ENCODE measurements at places on chromosomes 6 and 20.

- H3K4me3 ChIP-seq: no peak overlapping the region
- no peaks in the 10 kb centered on the region for H3K4me1 ChIP-seq
- H3K27me3 ChIP-seq: no peaks in the 10 kb centered on the region
- no peak overlapping the region for H3K27ac ChIP-seq
- no peak for DNase-seq
- no peaks in the 10 kb centered on the region for H3K36me3 ChIP-seq
These were observed 151.3 kb downstream of the F13A1 start for GRCh38 chr6:6169141-6169540.

- no peaks in the 10 kb centered on the region for H3K27me3 ChIP-seq
- H3K36me3 ChIP-seq: peaks cover 45% of the 10 kb centered on the region
- no peaks in the 10 kb centered on the region for H3K4me1 ChIP-seq
- no peak overlapping the region for H3K27ac ChIP-seq
These were observed 16.1 kb downstream of the PPIL1 start for GRCh38 chr6:36858407-36858981.

DNA sequence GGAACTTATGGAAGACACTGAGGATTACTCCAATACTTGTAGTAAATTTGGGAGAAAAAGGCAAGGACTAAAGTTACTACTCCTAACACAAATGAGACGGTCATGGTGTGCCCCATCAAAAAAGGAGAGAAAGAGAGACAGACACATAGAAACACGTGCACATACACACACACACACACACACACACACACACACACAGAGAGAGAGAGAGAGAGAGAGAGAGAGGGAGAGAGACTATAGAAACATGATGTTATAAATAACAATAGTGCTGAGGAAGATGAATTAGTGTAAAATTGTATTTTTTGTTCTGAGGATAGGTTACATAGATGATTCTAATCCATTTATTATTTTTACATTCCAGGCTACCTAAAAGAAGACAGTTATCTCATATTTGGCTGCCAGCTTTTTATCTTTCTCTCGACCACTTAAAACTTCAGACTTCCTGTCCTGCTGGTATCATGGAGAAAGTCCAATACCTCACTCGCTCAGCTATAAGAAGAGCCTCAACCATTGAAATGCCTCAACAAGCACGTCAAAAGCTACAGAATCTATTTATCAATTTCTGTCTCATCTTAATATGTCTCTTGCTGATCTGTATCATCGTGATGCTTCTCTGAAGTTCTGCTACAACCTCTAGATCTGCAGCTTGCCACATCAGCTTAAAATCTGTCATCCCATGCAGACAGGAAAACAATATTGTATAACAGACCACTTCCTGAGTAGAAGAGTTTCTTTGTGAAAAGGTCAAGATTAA is 10.5 kb downstream of the PLN start:
- H3K27ac ChIP-seq: no peak overlapping the region
- no peak overlapping the region for H3K4me3 ChIP-seq
- no peak for DNase-seq
- no peaks in the 10 kb centered on the region for H3K36me3 ChIP-seq
- H3K27me3 ChIP-seq: no peaks in the 10 kb centered on the region

- H3K4me1 ChIP-seq: peaks cover 60% of the 10 kb centered on the region
- H3K27me3 ChIP-seq: no peaks in the 10 kb centered on the region
- peak overlapping the region; percentile 80 for H3K4me3 ChIP-seq
- peak overlapping the region; percentile 81 for H3K27ac ChIP-seq
- DNase-seq: no peak
- H3K36me3 ChIP-seq: peaks cover 12% of the 10 kb centered on the region
These were observed 107.4 kb upstream of the RIPOR2 start for GRCh38 chr6:25042984-25043725.

DNA sequence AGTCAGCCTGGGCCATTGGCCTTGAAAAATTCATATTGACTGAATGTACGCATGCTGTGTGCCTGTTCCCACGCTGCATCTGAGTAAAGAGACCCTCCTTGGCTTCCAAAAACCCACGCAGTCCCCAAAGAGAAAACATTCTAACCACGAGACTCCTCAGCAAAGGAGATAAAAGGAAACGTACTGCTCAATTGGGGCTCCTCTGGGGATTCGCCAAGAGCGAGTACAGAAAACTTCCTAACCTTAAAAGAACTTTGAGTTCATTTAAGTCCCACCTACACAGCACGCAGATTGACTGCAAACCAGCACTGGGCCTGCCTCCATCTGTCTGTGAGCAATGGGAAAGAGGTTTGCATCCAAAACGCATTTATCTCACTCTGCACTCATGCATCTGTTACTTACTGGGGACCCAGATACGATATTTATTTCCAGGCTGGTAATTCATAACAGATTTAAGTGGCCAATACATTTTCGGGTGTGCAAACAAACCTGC is 505.9 kb upstream of the CHD6 start:
- H3K27ac ChIP-seq: no peak overlapping the region
- H3K4me1 ChIP-seq: no peaks in the 10 kb centered on the region
- DNase-seq: no peak
- no peaks in the 10 kb centered on the region for H3K36me3 ChIP-seq
- H3K27me3 ChIP-seq: no peaks in the 10 kb centered on the region
- H3K4me3 ChIP-seq: no peak overlapping the region
